ENCODE measurements at places on chromosomes 7 and 10.

DNA sequence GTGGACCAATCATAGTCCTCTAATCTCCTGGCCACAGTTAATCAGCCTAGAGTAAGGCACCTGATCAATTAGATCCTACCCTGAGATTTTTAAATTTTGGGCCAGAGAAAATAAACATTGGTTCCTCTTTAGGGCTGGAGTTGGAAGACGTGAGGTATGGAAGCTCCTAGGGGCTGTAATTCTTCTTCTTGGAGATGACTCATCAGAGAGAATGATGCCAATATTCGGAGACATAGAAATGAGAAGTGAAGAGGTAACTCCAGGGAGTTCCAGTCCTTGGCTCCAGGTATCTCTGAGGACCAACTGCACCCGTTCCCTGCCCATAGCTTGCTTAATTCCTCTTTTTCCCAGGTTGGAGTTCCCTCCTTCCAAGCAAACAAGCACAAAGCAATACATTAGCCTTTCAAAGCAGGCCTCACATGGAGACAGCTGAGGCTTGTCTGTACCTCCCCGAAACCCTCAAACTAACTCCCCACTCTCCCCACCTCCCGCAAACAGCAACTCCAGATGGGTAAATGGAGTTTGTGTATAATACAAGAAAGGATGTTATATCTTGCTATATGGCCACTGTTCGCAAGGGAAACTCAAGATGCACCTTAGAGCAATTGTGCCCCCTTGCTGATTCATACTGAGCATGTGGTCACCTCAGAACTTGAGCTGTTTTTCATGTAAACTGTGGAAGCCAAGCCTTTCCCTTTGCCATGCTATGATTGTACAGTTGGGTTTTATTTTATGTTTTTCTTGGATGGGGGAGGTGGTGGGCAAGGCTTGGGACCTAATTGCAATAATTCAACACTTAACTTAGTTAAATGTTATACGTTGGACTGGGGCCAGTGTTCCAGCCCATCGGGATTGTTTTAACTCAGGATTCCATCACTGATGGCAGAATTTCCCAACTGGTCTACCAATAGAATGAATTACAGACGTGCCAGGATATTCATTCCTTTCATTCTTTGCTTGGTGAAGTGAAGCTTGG, 29.3 kb downstream of the PIK3AP1 start:
- DNase-seq, result no peak

DNA sequence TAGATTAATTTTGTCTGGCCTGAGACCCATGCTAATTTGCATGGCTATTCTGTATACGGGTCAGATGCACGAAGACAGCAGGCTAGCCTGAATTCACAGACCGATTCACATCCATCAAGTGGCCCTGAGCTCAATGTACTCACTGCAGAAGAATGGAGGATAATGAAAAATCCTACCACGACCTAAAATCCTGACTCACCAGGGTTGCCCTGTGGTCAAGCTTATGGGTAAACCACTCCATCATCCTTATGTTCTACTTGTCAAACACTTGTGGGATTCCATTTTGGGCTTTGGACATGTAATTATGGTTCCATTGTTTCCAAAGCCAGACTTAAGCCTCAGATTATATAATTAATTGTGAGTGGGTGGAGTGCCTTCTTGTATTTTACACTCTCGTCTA, 110.4 kb upstream of the ZNF438 start:
- DNase-seq, result no peak

DNA sequence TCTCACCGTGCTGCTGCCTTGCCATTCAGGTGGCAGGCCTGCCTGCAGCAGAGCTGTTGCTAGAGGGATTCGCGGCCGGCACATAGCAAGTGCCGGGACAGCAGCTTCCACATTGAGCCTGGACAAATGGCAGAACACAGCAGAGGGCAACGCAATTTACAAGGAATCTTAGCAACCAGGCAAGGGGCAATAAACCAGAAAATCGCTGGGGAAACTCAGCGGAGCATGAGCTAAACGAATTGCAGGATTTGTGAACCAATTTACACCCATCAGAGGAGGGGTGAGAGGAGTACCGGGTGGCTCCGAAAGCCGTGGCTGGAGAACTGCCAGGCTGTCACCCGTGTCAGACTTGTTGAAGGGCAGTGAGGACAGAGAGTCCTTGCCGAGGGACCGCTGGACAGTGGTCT, 58.6 kb upstream of the LOXL4 start:
- no peak for DNase-seq

DNA sequence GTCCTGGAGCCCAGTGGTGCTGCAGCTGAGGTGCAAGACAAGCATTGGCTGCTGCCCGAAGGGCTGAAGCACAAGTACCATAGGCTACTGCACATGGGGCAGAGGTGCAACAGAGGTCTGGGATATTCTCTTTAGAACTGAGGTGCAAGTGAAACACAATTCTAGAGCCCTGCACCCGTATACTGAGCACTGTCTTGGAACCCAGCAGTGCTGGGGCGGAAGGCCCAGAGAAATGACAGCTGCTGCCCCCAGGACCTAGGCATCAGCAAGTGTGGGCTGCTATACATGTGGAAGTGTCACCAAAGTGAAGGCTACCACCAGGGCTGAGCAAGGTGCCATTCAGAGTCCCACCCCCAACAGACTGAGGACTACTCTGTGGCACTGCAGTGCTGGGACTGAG, 393.6 kb upstream of the STEAP1 start:
- no peak for DNase-seq

GRCh38 chr7:104967595-104967994, 46.4 kb upstream of the KMT2E start:
- DNase-seq, result no peak

DNA sequence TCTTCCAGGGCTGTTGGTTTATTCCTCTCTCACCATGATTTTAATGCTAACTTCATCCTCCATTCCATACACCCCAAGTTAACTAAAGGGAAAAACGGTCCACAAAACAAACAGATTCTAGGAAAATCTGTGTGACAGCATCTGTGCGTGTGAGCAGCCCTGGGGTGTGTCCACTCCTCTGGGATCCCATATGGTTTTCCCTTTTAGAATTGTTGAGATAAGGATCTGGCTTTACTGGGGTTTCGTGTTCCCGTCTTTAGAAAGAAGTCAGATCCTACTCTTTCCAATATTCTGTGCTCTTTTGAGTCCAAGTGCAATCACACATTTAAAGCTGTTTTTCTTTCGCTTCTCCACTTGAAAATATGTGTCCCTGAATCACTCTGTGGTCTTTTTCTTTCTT, 257.1 kb downstream of the KLF6 start:
- no peak for DNase-seq

DNA sequence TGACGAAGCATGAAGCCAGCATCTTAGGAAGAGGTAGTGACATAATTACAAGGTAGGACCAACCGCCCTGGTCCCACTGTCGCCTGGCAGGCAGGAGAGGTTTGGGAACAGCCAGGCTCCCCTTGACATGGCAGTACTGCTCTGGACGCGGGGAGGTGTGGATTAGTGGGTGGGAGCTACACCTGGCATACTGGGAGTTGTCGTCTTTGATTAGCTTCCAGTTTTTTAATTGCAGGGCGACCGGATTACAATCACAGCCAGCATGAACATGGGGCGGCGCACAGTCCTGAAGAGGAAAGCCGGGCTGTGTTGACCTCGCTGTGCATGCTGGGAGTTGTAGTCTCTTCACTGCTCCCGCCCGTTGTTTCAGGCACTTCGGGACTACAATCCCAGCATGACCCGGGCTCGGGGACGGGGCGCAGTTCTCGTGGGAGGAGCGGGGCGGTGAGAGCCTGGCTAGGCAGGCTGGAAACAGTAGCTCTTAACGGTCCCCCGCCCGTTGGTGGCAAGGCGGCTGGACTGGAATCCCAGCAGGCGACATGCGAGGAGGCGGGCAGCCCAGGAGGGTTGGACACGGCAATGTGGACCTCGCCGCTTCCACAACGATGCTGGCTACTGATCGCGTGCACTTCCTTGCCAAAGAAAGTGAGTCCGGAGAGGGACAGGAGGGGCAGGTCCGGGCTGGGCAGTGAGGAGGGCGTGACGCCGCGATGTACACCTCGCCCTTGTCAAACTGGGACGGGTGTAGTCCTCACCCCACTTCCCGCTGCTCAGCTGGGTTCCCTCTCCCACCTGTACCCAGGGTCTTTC, 98.0 kb upstream of the ZNF722 start:
- peak; percentile 90 for DNase-seq

- no peak for DNase-seq
Measured at GRCh38 chr7:29285444-29285793, 90.8 kb downstream of the CHN2 start.

DNA sequence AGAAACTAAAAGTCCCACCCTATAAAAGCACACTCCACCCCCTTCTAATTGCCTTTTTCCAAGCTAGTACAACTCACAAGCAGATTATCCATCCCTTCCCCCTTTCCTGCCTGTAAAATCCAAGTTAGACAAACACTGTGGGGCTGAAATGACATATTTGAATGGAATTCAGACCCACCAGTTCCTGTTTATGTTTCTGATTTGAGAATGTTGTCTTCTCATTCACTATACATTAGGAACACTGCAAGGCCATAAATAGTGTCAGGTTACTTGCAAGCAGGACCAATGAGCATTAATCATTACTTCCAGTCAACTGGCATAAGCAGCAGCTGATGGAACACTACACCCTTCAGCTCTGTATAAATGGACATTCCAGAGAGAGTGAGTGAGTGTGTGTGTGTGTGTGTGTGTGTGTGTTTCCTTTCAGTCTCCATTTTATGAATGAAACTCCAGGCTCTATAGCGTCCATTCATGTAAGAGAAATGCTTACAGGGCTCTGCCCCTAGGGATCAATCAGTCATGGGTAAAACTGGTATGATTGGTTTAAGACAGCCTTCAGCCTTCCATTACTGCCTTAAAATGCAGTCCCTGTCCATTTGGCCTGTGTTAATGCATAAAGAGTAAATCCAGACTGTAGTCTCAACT, 69.3 kb downstream of the ETV1 start:
- no peak for DNase-seq

DNA sequence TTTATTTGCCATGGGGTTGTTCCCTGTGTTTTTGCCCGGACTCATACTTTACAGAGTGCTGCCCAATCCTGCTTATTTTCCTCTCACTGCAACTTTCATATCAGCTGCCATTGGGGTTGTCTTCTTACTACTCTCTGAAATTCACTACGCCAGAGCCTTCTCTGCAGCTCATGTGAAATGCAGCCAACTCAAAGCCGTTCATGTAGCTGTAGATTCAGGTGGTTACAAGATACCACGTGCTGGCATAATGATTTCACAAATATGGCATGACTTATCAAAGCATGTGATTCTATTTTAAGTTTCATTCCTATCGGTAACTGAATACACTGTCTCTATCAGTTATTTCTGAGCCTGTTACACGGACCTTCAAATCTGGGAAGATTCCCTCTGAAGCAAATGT, 130.3 kb upstream of the WNT16 start:
- DNase-seq, result no peak

GRCh38 chr10:43124094-43124521, 14.1 kb upstream of the CSGALNACT2 start:
- no peak for DNase-seq

GRCh38 chr7:70091362-70091761, 493.1 kb downstream of the AUTS2 start:
- no peak for DNase-seq

GRCh38 chr7:988963-989529, 6.1 kb downstream of the CYP2W1 start:
- no peak for DNase-seq

GRCh38 chr10:132443605-132443982, 46.6 kb downstream of the PWWP2B start:
- DNase-seq, result peak; percentile 50

DNA sequence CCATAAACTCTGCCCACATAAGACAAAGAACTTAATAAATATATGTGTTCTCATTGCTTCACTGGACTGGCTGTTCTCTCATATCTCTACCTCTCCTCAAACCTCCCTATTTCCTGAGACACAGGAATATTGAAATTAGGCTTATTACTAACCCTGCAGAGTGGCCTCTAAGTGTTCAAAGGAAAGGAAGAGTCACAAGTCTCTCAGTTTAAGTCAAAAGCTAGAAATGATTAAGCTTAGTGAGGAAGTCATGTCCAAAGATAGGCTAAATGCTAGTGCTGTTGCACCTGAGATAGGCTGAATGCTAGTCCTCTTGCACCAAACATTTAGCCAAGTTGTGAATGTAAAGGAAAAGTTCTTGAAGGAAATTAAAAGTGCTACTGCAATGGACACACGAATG, 41.1 kb downstream of the GNAI1 start:
- no peak for DNase-seq

- no peak for DNase-seq
Measured at GRCh38 chr7:4140933-4141332, 541.2 kb upstream of the FOXK1 start.

GRCh38 chr7:86768394-86768793, 124.7 kb downstream of the GRM3 start:
- DNase-seq, result no peak

DNA sequence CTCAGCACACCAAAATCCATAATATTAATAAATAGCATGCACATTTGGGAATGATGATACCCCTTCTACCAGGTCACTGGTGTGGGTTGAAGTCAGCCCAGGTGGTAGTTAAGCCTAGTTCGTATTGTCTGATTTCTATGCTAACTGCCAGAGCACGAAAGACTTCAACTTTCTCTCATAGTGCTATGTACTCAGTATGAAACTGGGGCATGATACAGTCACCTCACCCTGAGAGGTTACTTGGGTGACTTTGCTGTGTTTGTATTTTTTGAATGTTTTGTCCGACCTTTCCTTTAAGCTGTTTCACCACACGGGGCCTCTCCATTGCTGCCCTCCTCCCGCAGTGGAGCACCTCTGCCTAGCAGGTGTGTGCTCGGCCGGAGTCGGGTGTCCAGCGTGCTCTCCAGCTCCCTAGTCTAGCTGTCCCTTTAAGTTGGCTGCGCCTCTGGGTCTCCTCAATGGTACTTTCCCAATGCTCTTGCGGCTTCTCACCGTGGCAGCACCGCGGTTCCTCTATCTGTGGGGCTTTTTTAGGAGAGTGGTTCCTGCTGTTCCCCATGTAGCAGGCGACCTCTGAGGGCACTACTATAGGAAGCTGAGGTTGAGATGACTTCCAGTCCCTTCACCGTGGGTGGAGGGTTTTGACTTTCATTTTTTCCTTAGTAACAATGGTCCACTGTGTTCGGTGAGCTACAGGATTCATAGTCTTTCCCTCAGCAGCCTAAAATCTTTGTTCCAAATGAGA, 524.0 kb upstream of the PFKP start:
- no peak for DNase-seq

- no peak for DNase-seq
Measured at GRCh38 chr7:29102558-29103151, 43.7 kb downstream of the CPVL start.

GRCh38 chr10:13787015-13787421, 200.3 kb downstream of the PRPF18 start:
- DNase-seq, result peak; percentile 38

GRCh38 chr7:114740095-114740494, 181.8 kb upstream of the MDFIC start:
- DNase-seq, result no peak
